ENCODE measurements at places on chromosomes 11 and 22.

GRCh38 chr22:39232806-39233709 lies 11.7 kb downstream of the PDGFB start:
- no peak for DNase-seq

GRCh38 chr22:23529166-23530103 lies 50.7 kb downstream of the IGLL1 start:
- DNase-seq: no peak

DNA sequence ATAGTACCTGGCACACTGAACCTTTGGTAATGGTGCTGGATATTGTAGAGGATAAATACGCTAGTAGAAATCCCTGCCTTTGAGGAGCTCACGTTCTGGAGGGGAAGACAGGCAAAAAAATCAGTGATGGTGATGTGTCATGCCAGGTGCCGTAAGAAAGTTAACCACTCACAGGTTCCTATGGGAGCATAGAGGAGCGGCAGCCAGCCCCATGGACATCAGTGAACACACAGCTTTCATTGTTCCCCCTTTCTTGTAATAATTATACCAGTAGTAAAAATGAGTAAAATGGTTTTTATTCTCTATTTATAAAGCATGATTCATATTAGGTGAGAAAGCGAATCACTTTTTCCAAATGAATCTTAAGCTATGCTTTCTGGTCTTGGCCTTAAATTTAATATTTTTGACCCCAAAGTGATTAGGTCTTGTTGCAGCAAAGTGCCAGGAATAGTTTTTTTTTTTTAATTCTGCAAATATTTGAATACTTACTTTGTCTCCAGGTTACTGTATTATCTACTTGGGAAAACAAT lies 57.9 kb downstream of the UVRAG start:
- no peak for DNase-seq

DNA sequence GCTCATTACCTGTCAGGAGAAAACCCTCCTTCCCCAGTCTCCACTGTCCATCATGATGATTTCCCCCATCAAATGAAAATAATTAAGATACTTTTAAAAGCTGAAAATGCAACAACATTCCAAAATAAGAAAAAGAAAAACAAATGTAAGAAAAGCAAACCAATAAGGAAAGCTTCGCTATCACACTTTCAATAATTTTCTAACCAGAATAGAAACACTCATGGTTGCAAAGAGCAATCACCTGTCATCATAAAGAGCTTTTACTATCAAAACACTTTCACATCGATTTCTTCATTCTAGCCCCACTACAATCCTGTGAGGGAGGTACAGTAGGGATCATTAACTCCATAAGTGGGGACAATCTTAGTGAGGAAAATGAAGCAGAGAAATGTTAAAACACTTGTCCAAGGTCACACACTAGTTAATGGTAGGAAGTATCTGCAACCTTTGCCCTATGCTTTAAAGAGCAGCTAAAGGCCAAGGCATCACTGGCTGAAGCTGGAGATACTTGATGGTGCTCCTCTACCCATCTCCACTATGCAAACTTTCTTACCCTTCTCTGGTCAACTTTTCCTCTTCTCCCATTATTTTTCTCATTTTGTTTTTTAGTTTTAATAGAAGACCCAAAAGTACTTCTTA lies 2.6 kb downstream of the RBM4B start:
- no peak for DNase-seq

GRCh38 chr22:17157714-17158113 lies 1.4 kb downstream of the HDHD5 start:
- DNase-seq: no peak

- no peak for DNase-seq
Measured at GRCh38 chr11:15793043-15793996, 563.0 kb downstream of the SOX6 start.

GRCh38 chr11:2714871-2715270 lies 15.1 kb upstream of the KCNQ1OT1 start:
- DNase-seq: no peak

DNA sequence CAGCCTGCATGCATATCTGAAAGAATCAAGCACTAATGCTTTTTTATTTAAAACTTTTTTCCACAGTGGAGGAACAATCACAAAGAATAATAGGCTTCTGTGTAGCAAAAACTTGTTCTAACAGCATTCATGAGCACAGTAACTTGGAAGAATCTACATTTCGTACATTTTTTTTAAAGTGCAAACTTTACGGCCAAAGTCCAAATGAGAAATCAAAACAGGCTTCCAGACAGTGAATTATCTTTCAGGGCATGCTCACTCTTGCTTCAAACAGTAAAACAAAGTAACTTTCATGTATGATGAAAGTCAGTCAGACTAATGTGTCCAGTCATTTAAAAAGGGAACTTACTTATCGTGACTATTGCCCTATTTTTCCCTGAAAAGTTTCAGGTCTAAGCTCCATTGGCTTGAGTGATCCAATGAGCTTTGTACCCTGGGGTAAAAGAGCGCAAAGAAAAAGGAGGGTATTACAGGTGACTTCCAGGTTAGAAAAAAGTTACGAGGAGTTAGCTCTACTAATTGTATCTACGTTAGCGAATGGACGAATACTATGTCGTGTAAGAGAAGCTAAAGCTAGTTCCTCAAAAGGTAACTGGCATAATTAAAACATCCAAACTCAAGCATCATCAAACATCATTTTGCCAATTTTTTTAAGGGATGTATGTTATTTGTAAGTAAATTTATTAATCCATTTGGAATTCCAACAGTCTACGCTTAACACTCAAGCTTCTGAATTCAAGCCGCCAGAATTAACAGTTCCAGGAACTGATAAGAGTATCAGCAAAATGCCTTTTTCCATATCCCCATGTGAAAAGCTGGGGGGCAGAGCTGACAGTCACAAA lies 1.7 kb downstream of the PICALM start:
- no peak for DNase-seq

Measured in hippocampal formation (tissue), 2 donors.